ENCODE measurements at places on chromosomes 1 and 21.
A peak's percentile ranks its signal among the peaks of the same experiment; 100 is the strongest.

DNA sequence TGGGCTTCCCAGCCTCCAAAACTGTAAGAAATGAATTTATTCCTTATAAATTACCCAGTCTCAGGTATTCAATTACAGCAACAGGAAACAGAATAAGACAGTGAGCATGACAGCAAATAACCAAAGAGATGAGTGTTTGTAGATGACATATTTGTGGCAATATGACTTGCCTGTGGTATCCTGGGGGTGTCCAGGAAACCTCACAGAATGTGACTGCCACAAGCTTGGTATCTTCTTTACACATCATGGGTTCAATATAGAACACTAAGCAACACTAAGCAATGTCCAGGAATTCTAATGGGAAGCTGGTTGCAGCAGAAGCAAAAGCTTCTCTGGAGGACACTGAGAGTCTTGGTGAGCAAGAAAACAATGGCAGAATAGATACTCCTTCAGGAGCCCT, 236.4 kb upstream of the BEND5 start:
- no peak for DNase-seq

DNA sequence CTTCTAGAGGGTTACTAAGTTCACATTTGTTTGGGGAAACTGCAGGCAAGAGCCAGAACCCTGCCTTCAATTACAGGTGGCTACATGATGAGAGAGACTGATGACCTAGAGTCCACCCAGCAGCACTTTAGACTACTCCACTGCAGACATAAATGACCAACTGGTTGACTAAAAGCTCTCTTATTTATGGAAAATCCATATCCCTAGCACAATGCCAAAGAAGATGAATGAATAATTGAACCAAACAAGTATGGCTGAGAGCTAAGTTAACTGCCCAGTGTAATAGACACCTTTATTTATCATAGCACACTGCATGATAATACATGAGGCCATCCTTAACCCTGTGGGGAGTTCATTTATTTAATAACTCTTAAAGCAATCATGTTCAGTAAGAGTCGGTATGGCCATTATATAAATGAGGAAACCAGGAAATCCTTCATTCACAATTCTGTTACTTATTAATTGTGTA, 60.4 kb downstream of the IL12RB2 start:
- DNase-seq = no peak

GRCh38 chr1:79124756-79125155, 118.2 kb upstream of the ADGRL4 start:
- no peak for DNase-seq

DNA sequence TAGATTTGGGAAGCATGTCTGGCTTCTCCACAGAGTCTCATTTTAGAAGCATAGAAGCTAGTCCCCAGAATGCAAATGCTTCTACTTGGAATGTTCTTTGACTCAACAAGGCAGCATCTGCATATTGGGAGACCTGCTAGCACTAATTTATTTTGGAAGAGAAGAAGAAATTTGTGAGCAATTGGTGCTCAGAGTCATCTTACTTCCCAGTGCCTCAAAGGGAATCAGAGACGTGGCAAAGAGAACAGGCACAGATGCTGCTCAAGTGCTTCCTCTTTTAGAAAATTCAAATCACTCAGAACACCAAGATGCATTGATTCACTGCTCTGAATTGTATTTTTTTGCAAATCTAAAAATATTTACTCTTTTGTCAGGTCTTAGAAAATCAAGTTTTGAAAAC, 255.7 kb downstream of the BRINP2 start:
- DNase-seq = no peak

- no peak for DNase-seq
Measured at GRCh38 chr1:73736125-73736524, 461.9 kb downstream of the LRRIQ3 start.

GRCh38 chr1:115753830-115754229, 14.7 kb downstream of the CASQ2 start:
- DNase-seq = no peak

GRCh38 chr1:24027838-24028468, 47.8 kb upstream of the SRSF10 start:
- no peak for DNase-seq

GRCh38 chr1:18907021-18907916, 4.9 kb upstream of the ALDH4A1 start:
- DNase-seq = peak; percentile 32

- no peak for DNase-seq
Measured at GRCh38 chr1:201498621-201499020, 8.3 kb downstream of the CSRP1 start.

DNA sequence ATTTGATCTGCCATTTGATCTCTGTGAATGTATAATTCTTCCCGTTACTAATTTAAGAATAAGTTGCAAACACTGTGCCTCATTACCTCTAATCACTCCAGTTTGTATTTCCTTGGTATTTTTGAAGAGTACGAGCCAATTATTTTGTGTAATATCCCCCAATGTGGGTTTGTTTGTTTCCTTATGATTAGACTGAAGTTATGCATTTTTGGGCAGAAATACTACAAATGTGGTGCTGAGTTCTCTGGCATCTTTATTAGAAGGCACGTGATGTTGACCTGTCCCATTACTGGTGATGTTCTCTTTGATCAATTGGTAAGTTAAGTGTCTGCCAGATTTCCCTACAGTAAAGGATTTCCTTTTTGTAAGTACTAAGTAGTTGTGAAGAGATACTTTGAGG, 10.3 kb downstream of the MIXL1 start:
- DNase-seq = no peak

DNA sequence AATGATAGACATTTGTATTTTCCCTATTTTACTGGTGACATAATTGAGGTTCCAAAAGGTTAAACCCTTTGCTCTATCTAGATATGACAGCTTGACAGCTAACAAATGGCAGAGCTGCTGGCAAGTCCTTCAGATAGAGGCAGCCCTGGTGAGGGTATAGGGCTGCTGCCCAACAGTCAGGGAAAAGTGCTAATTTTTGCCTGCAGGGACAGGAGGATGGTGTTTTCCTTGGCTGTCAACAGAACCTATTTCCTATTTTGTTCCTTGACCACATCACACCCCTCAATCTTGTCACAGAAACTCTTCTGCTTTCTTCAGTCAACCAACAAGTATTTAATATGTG, 12.3 kb downstream of the GPA33 start:
- no peak for DNase-seq

DNA sequence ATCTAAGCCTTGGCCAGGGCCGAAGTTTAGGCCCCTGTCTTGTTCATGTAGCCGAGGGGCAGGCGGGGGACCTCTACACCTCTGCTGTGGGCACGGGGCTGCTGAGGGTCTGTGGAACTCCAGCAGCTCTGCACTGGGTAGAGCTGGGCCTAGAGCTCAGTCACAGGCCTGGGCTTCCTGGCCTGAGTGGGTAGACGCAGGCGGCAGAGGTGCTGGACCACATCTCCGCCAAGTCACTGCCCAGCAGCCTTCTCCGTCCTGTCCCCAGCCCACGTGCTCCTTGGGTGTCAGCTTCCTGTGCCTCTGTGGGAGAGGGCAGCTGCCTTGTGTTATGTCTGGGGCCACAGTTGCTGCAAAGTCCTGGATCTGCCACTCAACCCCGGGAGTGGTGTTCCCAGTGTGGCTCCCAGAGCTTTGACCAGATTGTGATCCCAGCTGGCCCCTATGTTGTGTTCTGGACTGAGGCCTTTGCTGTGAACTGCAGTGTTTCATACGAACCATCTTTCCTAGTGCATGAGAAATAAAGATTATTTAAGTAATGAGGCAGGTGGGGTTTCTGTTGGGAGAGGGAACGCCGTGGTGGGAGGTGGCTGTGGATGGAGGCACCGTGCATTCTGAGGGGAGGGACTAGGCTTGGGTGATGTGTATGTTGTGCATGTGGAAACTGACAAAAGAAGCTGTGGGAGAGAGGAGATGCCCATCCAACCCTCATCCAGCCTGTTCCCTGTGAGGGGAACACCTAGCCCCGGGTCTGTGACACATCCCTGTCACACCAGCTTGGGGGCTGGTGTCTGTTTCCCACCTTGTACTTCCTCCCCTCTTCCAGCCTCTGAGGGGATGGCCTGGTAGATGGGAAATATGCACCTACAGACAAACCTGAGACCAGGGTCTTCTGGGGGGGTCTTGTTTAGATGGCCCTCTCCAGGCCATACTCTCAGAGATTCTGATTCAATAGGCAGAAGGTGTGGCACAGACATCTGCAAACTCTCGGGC, 12.2 kb downstream of the AMPD2 start:
- DNase-seq = no peak

GRCh38 chr1:87436534-87436933, 107.9 kb downstream of the LMO4 start:
- DNase-seq = no peak

GRCh38 chr1:212777151-212777550, 14.4 kb downstream of the NSL1 start:
- DNase-seq = no peak

DNA sequence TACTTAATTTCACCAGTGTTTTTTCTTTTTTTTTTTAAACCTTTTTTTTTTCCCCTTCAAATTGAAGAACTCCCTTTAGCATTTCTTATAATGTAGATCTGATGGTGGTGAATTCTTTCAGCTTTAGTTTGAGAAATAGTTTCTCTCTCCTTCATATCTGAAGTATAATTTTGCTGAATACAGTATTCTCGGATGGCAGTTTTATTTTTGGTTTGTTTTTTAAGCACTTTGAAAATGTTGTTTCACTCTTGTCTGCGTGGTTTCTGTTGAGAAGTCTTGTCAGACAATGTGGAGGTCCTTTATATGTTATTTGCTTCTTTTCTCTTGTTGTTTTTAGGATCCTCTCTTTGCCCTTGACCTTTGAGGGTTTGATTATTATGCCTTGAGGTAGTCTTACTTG, 135.1 kb downstream of the RPS6KC1 start:
- no peak for DNase-seq

- DNase-seq = no peak
Measured at GRCh38 chr21:42840411-42841155, 38.8 kb downstream of the WDR4 start.

DNA sequence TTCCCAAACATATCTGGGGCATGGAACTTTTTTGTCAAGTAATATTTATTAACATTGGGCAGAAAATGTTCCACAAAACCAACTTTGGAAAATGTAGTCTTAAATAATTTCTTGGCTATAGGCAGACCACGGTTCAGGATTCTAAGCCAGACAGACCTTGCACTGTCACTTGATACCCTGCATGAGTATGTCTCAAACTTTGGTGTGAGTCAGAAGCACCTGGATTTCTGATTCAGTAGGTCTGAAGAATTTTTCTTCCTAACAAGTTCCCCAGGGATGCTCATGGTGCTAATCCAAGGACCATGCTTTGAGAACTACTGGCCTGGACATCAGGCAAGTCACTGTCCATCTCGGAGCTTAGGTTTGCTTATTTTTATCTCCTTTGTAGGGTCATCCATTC, 562.0 kb downstream of the PLPP3 start:
- DNase-seq = no peak

- no peak for DNase-seq
Measured at GRCh38 chr1:5651964-5652821, 340.0 kb downstream of the NPHP4 start.

GRCh38 chr1:201501144-201501543, 5.8 kb downstream of the CSRP1 start:
- DNase-seq = no peak

DNA sequence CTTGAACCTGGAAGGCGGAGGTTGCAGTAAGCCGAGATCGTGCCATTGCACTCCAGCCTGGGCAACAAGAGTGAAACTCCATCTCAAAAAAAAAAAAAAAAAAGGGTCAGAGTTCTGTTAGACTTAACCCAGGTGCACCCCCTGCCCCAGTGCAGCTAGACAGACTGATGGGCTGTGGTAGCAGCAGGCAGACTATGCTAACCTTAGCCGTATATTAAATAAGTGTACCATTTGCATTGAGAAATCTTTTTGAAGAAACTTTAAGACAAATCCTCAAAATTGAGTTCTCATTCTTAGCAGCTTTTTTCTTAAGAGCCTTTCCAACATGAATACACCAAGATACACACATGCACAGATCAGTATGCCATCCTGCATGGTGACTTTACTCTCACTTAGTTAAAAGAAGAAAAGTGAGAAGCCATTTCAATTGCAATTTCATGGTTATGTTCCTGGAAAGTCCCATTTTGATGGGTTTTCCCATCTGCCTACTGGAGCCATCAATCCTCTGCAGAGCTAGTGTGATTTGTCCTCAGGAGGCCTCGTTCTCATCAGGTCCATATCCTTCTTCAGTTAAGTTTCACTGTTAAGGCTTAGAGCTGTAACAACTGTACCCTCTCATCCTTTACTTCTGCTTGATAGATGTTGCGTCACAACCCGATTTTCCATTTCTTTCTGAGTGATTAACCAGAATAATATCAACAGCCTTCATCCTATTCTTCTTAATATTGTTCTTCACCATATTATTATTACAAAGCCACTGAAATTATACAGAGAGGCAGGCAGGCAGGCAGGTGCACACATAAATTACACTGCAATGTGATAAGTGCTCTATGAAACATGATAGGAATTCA, 7.3 kb downstream of the FCRLB start:
- no peak for DNase-seq

DNA sequence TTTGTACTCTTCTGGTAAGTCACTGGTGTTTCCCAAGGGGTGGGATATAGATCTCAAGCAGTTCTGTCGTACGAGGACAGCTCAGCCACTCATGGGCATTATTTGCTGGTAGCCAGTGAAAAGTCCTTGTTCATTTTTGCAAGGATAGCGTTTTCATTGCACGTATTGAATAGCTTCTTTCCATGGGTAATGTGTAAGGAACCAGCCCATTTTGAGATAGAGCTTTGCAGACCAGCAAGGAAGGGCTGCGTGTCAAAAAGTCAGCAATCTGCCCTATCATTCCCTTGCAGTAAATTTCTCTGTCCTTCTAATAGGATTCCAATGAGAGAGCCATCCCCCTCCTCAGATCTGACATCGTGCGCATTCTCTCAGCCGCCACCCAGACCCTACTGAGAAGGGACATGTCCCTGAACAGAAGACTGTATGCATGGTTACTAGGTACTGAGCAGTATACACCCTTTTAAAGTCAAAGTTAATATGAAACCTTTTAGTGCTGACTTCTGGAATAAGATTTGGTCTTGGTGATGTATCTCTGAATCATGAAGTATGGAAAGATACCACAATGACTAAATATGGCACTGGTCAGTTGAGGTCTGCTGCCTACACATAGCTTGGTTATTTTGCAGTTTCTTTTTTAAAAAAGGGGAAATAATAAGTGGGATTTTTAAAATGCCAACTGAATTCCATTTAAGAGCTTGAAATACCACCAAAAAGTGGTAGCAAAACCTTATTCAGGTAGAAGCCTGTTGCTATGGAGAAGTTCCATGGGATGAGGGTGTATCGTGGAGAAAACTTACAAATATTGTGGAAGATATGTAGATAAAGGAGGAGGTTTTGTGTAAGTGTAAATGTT, 55.3 kb downstream of the DOP1B start:
- no peak for DNase-seq

All from stimulated activated CD4-positive, alpha-beta T cell treated with anti-CD3 and anti-CD28 coated beads, Interleukin-1b, Interleukin-23, amount 100 ng/mL, for 1 hour (primary cell).